ENCODE measurements at places on chromosomes 1 and 21. TPM values are rescaled to one million over a fixed set of nuclear protein-coding genes. Genes with fewer than 3 reads are reported as not detected.

The RAD54L gene
- polyA plus RNA-seq = 15.7 TPM

GRCh38 chr1:228818928-228819630 lies 83.8 kb downstream of the RHOU start:
- DNase-seq = no peak

The TMOD4 gene
- 0.46 TPM for polyA plus RNA-seq

The LMX1A gene
- polyA plus RNA-seq = 0.90 TPM

The WNT2B gene
- 4.7 TPM for polyA plus RNA-seq

The ZBTB21 gene
- 12.0 TPM for polyA plus RNA-seq

- DNase-seq = no peak
Observed at GRCh38 chr1:230849451-230850224, 18.7 kb downstream of the C1orf198 start.

GRCh38 chr1:177927021-177927596 lies 42.7 kb downstream of the SEC16B start:
- no peak for DNase-seq

GRCh38 chr1:181250038-181250437 lies 161.5 kb downstream of the IER5 start:
- DNase-seq = peak; percentile 14

DNA sequence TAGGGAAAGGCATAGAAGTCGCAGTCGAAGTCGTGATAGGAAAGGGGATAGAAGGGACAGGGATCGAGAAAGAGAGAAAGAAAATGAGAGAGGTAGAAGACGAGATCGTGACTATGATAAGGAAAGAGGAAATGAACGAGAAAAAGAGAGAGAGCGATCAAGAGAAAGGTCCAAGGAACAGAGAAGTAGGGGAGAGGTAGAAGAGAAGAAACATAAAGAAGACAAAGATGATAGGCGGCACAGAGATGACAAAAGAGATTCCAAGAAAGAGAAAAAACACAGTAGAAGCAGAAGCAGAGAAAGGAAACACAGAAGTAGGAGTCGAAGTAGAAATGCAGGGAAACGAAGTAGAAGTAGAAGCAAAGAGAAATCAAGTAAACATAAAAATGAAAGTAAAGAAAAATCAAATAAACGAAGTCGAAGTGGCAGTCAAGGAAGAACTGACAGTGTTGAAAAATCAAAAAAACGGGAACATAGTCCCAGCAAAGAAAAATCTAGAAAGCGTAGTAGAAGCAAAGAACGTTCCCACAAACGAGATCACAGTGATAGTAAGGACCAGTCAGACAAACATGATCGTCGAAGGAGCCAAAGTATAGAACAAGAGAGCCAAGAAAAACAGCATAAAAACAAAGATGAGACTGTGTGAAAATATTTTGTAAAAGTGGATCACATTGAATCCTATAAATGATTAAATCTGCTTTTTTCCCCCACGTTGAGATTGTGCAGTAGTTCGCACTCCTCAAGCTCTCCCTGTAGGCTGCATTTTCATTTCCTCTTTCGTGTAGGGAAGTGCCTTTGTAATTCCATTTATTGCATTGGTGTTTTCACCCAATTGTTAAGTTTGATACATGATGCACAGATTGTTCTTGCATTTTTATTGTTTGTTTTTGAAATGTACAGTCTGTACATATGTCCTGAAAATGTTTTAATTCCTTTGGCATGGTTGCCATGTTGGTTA lies 7.5 kb downstream of the PRPF38B start:
- no peak for DNase-seq

- DNase-seq = no peak
Observed at GRCh38 chr1:237012361-237012760, 8.1 kb upstream of the MT1HL1 start.

The USH2A gene
- 0.32 TPM for polyA plus RNA-seq

The PKP1 gene
- 0.40 TPM for polyA plus RNA-seq

The H6PD gene
- polyA plus RNA-seq = 40.0 TPM

DNA sequence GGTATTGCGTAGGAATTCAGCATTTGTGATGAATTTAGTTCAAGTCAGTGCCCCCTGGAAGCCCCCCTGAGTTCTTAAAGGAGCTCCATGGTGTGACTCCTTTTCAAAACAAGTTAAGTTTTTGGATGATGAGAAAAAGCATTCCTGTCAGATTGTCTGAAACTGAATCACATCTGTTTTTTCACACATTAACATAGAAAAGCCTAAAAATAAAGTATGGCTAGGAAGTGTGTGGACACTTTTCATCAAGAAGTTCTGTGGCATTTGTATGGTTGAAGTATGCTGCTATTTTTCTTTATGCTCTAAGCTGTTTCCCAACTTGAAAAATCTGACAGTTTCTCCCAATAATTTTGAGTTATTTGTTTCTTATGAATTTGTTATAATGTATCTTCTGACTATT lies 33.7 kb downstream of the PRDM2 start:
- no peak for DNase-seq

The PEX11B gene
- polyA plus RNA-seq = 37.2 TPM

GRCh38 chr21:42626171-42626570 lies 27.2 kb upstream of the PDE9A start:
- no peak for DNase-seq

The FCMR gene
- polyA plus RNA-seq = 2.2 TPM

The CHTOP gene
- polyA plus RNA-seq = 117 TPM

DNA sequence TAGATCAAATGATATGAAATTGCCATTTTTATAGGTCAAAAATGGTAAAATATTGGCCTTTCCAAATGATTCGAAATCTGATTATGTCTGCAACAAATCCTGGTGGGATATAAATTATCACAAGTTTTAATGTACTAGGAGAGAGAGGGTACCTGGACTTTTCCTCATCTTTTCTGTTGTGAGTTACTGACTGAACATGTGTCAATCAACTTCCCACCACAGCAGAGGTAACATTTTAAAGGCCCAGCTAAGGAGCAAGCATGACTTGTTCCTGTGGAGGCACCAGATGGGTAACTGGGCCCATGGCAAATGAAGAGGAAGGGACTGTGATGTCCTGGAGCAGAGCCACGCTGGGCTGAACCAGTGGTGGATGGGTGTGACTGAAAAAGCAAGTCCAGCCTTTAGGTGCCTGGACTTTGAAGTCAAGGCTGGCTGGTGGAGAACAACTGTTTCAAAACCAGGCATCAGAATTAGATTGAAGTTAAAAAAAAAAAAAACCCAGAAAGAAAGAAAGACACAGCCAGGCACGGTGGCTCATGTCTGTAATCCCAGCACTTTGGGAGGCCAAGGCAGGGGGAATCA lies 6.6 kb downstream of the MR1 start:
- DNase-seq = no peak

GRCh38 chr1:248849637-248850036 lies 9.2 kb downstream of the ZNF692 start:
- DNase-seq = no peak

DNA sequence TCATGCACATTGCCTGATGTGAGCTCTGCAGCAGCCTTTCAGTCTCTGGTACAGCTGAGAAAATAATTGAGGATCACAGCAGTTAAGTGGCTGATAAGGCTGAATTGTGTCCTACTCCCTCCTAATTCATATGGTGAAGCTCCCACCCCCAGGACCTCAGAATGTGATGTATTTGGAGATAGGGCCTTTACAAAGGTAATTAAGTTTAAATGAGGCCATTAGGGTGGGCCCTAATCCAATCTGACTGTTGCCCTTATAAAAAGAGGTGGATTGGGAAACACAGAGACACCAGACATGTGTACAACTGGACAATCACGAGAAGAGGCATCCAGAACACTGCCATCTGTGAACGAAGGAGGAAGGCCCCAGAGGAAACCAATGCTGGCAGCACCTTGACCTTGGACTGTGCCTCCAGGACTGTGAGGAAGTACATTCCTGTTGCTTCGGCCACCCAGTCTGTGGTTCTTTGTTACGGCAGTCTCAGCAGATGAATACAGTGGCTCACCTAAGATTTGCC lies 148.1 kb downstream of the TRABD2B start:
- no peak for DNase-seq

DNA sequence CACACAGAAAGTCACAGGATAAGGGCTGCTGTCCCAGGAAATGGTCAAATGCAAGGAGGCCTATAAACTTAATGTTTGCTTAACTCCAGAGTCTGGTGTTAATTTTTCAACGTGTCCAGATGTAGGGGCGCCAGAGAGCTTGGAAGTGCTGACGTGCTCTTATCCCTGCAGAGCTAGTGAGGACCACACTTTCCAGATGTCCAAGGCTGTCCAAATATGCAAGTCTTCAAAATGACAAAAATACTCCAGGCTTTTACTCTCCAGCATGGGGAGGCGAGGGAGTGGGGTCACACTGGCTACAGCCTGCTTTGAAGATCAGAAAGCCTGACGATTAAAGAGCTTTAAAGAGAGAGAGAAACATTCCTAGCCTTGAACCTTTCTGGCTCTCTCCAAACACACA lies 57.6 kb downstream of the ABCA4 start:
- DNase-seq = no peak

GRCh38 chr1:7856345-7856744 lies 3.5 kb upstream of the UTS2 start:
- DNase-seq = no peak

GRCh38 chr1:110476028-110476765 lies 25.2 kb downstream of the PROK1 start:
- DNase-seq = no peak

The STUM gene
- 1.2 TPM for polyA plus RNA-seq

The TAS1R1 gene
- 0.15 TPM for polyA plus RNA-seq

- no peak for DNase-seq
Observed at GRCh38 chr1:99590578-99591209, 55.2 kb upstream of the PALMD start.

DNA sequence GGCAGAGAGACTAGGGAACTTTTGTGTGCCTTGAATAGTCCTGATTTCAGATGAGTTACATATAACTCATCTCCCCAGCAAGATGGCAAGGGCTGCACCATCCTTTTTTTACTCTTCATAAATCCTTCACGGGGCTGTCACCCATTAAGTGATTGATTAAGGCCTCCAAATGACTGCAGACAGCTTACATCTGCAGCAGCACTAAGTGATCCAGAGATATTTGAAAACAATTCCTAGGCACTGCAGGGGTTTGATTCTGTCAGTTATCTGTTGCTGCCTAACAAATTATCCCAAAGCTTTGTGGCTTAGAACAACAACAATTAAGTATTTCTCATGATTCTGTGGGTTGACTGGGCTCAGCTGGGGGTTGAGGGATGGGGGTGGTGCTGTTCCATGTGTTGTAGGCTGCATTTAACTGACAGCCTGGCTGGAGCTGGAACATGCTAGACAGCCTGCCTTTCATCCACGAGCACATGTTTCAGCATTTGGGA lies 19.3 kb downstream of the TEX38 start:
- no peak for DNase-seq

GRCh38 chr1:215517441-215517891 lies 49.6 kb upstream of the KCTD3 start:
- no peak for DNase-seq

GRCh38 chr1:36164361-36164760 lies 8.4 kb downstream of the MAP7D1 start:
- DNase-seq = no peak

DNA sequence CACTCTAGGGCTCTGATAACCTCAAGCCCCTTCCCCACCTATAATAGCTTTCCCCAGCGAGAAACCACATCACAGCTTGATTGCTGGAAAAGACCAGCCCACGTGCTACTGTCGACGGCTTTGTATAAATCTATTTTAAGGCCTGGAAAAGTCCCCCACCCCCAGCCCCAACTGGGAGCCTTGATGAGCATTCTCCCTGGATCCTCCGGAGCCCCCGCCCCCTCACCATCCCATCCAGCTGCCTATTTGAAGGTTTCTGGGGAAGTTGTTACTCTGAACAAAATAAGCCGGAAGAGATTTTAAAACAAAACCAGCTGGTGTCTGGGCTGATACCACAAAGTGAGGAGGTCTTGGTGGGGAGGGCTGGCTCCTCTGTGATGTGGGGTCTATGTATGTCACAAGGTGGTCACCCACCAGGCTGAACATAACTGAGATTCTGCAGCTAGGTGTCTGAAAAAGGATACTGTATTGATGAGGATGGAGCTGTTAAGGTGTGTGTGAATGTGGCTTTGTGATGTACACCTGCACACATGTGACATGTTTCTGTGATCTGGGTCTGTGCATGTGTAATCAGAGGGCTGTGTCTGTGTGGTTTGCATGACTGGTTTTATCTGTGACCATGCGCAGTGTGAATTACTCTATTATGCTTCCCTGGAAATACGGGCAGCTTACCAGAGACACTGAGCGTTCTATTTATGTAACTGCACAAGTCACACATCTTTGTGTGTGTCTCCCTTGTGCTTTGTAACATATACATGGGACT lies 25.0 kb downstream of the RIMS3 start:
- DNase-seq = no peak

- DNase-seq = no peak
Observed at GRCh38 chr1:198620951-198621824, 17.7 kb upstream of the PTPRC start.

GRCh38 chr1:115710859-115711624 lies 57.5 kb downstream of the CASQ2 start:
- no peak for DNase-seq

GRCh38 chr1:33261344-33261743 lies 5.1 kb downstream of the ZNF362 start:
- no peak for DNase-seq

The MAP10 gene
- 5.3 TPM for polyA plus RNA-seq

DNA sequence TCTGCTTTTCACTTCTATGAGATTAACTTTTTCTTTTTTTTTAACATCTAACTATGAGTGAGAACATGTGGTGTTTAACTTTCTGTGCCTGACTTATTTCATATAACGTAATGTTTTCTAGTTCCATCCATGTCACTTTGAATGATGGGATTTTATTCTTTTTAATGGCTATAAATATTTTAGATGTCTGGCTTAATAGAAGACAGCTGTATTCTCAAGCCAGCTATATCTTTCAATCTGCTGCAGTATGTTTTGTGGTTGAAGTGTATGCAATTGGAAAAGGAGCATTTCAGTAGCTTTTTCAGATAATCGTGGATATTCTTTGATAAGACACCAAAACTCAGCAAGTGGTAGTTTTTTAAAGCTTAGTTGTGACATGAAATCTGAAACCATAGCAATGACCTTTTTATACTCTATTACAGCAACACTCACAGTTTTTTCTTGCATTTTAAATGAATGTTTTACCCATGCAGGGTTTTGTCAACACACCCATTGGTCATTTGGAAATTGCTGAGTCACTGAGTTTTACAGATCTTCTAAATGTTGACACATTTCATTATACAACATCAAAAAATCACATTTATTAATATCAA lies 5.7 kb upstream of the SVBP start:
- no peak for DNase-seq

- DNase-seq = no peak
Observed at GRCh38 chr1:214862421-214862820, 220.1 kb upstream of the KCNK2 start.

All from left renal pelvis (tissue), 4 donors.